ENCODE measurements at places on chromosomes 12 and 14. TPM values are rescaled to one million over a fixed set of nuclear protein-coding genes. Genes with fewer than 3 reads are reported as not detected.

The MYF6 gene
- not detected for total RNA-seq

The RALGAPA1 gene
- 22.2 TPM for total RNA-seq

The ADSS1 gene
- total RNA-seq: 4.7 TPM

The ADAMTS20 gene
- not detected for total RNA-seq

The KRT77 gene
- total RNA-seq: not detected

The PROX2 gene
- total RNA-seq: not detected

The AGAP2 gene
- under 0.01 TPM for total RNA-seq

The CEBPE gene
- total RNA-seq: not detected

The GPR84 gene
- not detected for total RNA-seq

The JPH4 gene
- total RNA-seq: not detected

GRCh38 chr14:37746140-37746832 lies 150.9 kb downstream of the TTC6 start:
- H3K36me3 ChIP-seq: no peaks in the 10 kb centered on the region
- H3K4me3 ChIP-seq: no peak overlapping the region
- no peak overlapping the region for H3K27ac ChIP-seq
- no peak for DNase-seq

DNA sequence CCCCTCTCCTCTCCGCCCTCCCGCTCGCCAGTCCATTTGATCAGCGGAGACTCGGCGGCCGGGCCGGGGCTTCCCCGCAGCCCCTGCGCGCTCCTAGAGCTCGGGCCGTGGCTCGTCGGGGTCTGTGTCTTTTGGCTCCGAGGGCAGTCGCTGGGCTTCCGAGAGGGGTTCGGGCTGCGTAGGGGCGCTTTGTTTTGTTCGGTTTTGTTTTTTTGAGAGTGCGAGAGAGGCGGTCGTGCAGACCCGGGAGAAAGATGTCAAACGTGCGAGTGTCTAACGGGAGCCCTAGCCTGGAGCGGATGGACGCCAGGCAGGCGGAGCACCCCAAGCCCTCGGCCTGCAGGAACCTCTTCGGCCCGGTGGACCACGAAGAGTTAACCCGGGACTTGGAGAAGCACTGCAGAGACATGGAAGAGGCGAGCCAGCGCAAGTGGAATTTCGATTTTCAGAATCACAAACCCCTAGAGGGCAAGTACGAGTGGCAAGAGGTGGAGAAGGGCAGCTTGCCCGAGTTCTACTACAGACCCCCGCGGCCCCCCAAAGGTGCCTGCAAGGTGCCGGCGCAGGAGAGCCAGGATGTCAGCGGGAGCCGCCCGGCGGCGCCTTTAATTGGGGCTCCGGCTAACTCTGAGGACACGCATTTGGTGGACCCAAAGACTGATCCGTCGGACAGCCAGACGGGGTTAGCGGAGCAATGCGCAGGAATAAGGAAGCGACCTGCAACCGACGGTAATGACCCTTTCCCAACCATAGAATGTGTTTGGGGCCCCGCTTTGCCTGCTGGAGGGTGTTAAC lies 615 bp downstream of the CDKN1B start:
- H3K4me1 ChIP-seq: peaks cover 54% of the 10 kb centered on the region
- H3K4me3 ChIP-seq: peak overlapping the region; percentile 90
- no peaks in the 10 kb centered on the region for H3K27me3 ChIP-seq
- peak overlapping the region; percentile 94 for H3K27ac ChIP-seq
- H3K36me3 ChIP-seq: peaks cover 27% of the 10 kb centered on the region

- H3K4me3 ChIP-seq: no peak overlapping the region
- no peaks in the 10 kb centered on the region for H3K27me3 ChIP-seq
- no peak overlapping the region for H3K27ac ChIP-seq
- no peaks in the 10 kb centered on the region for H3K4me1 ChIP-seq
Measured at GRCh38 chr12:16618256-16618655, 12.3 kb upstream of the LMO3 start.

- 0 out of 2 replicates have a peak within 1 kb of the TSS, but pooled peaks have one; percentile 6 for H3K4me3 ChIP-seq
- H3K27ac ChIP-seq: no peak within 1 kb of the TSS
- peak; percentile 77 for DNase-seq
- H3K4me1 ChIP-seq: no peaks in the 10 kb centered on the region
- no peaks in the 10 kb centered on the region for H3K36me3 ChIP-seq
Measured at GRCh38 chr12:132610051-132610759, at the start of gene LRCOL1. LRCOL1 (minus strand) TSS chr12:132610582; CDS start chr12:132606251, 4,331 bp downstream.

DNA sequence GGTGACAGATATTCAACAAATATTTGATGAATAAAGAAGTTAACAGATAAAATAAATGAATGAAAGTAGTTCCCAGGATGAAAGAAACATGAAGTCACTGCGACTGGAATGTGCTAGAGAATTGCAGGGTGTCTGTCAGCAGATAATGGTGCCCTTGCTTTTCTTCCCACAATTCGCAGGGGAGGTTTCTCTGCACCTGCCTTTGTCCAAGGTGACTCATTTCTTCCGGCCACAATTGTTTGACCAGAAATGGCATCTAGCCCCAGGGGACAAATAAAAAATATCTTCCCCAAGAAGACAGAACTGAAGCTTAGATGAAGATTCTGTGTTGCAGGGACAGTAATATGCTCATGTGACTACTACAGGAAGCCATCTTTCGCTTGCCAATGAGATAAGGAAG lies 316.1 kb upstream of the TBX3 start:
- peak; percentile 39 for DNase-seq
- H3K36me3 ChIP-seq: no peaks in the 10 kb centered on the region
- no peak overlapping the region for H3K27ac ChIP-seq
- no peak overlapping the region for H3K4me3 ChIP-seq
- no peaks in the 10 kb centered on the region for H3K27me3 ChIP-seq

GRCh38 chr14:79137836-79138235 lies 967.7 kb downstream of the NRXN3 start:
- H3K4me3 ChIP-seq: no peak overlapping the region
- no peak for DNase-seq
- H3K27ac ChIP-seq: no peak overlapping the region

DNA sequence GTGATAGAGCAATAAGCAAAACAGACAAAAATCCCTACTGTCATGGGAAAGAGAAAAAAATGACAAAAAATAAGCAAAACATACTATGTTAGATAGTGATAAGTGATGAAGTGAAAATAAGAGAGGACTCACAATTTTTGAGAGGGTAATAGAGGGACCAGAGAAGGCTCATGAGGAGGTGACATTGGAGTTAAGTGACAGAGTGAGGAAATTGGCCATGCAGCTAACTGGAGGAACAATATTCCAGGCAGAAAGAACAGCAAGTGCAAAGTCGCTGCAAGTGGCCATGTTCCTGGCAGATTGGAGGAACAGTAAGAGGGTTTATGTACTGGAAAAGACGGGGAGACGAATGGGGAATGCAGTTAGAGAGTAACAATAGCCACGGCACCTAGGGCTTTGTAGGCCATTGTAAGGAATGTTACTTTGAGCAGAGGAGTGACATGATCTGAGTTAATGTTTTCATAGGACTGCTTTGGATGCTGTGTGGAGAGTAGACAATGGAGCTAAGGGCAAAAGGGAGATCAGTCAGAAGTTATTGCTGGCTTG lies 1.4 kb upstream of the SAV1 start:
- peaks cover 11% of the 10 kb centered on the region for H3K4me1 ChIP-seq
- H3K27ac ChIP-seq: no peak overlapping the region
- H3K27me3 ChIP-seq: no peaks in the 10 kb centered on the region
- H3K36me3 ChIP-seq: 0 out of 2 replicates have a peak, but pooled peaks cover 3% of the 10 kb centered on the region

DNA sequence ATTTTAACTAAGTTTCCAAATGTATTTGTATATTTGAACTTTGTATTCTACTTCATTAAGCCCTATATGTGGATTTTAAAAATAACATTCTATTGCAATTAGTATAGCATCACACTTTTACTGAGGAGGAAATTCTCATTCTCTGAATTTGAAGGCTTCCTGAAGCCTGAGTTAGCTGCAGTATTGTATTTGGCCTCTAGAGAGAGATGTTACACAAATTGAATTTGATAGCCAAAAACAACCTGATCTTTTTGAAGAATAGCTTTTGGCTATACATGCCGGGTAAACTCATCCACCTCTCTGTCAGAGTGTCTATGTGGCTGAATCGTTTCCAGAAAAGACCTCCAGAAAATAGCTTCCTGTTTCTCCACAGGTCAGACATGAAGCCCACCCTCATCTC lies 316.5 kb upstream of the OR4E1 start:
- no peaks in the 10 kb centered on the region for H3K27me3 ChIP-seq
- H3K4me1 ChIP-seq: no peaks in the 10 kb centered on the region
- peak; percentile 20 for DNase-seq
- no peak overlapping the region for H3K27ac ChIP-seq
- no peaks in the 10 kb centered on the region for H3K36me3 ChIP-seq

All from GM23248 (cell line).